ENCODE measurements at places on chromosomes 2 and 18. TPM values are rescaled to one million over a fixed set of nuclear protein-coding genes. Genes with fewer than 3 reads are reported as not detected.

- DNase-seq: no peak
These were observed 61.9 kb upstream of the IGFBP2 start for GRCh38 chr2:216571178-216571908.

DNA sequence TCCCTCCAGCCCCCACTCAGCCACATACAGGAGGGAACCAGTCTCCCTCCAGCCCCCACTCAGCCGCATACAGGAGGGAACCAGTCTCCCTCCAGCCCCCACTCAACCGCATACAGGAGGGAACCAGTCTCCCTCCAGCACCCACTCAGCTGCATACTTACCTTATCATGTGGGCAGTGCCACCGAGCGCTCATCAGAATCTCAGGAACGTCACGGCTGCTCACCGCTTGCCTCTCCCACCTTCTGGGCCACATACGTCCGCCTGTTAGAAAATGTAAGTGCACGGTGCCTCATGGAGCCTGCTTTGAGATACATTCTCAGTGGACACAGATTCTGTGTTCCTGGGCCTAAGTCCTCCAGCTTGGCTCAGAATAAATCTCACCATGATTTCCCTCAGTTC is 124.8 kb downstream of the PXDN start:
- DNase-seq: no peak

- no peak for DNase-seq
These were observed 8.4 kb upstream of the IER3IP1 start for GRCh38 chr18:47184419-47185050.

DNA sequence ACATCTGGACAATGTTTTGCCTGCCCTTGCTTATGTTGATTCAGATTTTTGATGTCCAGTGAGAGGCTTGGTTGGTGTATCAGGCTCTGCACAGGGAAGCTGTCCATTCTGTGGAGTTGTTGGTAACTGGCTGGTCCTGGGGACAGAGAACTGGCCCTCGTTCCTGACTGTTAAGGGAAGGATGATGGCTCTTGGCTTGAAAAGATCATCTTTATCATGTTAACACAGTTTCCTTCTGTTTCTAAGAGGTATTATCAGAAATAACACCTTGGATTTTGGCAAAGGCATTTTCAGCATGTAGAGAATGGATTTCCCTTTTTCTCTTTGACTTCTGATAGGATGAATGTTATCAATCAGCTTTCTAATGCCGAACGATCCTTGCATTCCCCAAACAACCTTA is 19.3 kb downstream of the STK25 start:
- DNase-seq: no peak

Gene OSR1
- total RNA-seq: 34.1 TPM

Gene ANKRD29
- 8.8 TPM for total RNA-seq
